ENCODE measurements at places on chromosomes 11 and 22.

- no peak for DNase-seq
Measured at GRCh38 chr22:26670459-26670858, 13.1 kb downstream of the MIAT start.

DNA sequence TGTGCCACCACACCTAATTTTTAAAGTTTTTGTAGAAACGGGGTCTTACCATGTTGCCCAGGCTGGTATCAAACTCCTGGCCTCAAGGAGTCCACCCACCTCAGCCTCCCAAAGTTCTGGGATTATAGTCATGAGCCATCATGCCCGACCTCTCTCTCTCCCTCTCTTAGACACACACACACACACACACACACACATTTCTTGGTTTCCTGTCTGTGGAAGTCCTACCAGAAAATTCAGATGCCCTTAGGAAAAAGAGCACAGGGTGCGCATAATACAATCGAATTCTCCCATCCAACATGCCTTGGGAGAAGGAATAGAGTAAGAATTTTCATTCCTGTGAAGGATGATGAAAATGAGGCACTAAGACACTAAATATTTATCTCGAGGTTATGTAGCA is 10.4 kb downstream of the MICAL3 start:
- DNase-seq, result no peak

DNA sequence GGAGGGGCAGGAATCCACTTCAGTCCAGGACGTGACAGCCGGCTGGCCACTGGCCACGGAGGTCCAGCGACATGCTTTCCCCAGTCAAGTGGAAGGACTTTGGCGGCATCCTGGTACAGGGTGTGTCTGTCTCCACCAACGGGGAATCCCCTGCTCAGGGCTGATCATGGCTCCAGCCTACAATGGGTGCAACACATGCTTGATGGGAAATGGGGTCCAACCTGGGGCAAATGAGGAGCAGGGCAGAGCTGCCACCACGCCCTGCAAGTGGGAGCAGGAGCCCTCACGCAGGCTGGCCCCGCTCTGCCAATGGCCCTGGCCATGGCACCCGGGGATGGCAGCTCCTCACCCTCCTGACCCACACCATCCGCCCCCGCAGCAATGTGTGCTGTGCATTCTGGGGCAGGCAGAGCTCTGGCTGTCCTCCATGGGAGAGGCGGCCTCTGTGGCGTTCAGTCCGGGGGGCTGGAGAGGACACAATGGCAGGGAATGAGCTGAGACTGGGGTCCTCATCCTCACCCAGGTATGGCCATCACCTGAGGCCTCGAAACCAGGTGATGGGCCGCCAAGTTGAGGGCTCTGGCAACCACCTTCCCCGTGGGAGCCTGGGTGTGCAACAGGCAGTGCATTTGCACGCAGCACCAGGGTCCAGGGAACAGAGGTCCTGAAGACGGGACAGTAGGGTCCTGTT is 5.8 kb upstream of the SEPTIN5 start:
- DNase-seq, result no peak

DNA sequence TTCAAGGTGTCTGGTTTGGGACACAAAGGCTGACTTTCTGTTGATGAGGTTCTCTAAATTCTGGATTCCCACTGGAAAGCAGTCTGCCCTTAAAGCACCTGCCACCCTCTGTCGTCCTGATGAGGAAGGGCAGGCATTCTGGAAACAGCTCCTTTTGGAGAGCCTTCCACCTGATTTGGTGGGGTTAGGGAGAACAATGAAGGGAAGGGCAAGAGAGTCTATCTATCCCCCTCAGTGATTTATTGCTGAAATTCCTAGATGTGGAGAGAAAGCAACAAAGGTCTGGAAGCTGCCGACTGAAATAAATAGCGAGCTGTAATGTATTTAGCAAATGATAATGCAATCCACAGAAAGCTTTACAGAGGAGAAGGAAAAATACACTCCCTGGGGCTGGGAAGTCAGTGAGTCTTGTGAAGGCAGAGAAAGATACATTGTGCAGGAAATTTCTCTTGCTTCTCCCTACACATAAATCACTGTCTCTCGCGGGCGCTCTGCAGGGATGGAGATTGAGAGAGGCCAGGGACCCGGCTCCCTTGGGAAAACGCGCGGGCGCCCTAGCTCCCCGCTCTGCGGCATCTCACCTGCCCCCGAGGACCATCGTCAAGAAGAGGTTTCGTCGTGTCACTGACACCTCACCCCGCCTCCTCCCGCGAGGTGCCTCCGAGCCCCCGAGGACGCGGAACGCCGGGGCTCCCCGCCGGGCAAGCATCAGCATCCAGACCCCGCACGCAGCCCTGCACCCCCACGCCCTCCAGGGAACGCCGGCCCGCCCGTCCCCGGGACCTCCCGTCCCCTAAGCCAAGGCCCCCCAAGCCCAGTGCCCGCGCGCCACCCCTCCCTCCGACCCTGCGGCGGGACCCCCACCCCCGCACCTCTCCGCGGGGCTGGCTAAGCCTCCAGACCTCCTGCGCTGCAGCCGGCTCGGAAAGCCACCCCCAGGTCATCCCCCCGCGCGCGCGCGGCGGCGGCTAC is 673 bp downstream of the CDON start:
- DNase-seq, result no peak

GRCh38 chr11:77208535-77208934 is 80.5 kb downstream of the MYO7A start:
- no peak for DNase-seq

DNA sequence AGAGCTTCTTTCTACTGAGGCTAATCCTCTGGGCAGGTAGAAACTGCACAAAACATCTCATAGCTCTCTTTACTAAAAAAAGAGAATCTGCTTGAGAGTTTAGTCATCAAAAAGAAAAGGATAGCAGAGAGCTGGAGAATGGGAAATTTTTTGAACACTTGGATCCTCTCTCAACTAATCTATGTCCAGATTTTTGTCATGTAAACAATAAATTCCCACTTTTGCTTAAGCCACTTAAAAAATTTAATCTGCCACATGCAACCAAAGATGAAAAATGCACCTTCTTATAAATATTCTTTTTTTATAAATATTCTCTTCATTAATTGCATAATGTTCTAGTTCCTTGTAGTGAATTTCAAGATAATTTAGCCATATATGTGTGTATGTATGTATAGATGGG is 10.5 kb downstream of the OR5D16 start:
- no peak for DNase-seq

- no peak for DNase-seq
Measured at GRCh38 chr22:36326178-36327161, 61.3 kb downstream of the MYH9 start.

- DNase-seq, result no peak
Measured at GRCh38 chr22:23547818-23548500, 32.1 kb downstream of the IGLL1 start.

DNA sequence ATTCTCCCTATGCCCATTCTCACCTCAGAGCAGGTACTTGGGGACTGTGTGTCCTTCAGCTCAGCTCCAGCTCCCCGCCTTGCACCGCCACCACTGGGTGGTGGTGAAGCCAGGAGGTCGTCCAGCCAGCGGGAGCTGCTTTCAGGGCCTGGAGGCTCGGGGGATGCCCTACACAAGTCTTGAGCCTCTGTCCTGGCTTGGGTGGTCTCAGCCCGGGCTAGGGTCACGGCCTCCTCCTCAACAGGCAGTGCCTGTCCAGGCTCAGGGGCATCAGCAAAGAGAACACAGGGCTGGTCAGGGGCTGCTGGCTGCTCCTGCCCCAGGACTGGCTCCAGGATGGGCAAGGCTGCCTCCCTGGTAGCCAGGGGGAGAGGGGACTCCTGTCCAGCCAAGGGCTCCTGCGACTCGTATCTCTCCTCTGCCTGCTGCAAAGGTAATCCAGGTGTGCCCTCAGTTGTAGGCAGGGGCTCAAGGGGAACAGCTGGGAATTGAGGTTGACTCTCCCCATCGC is 12.2 kb downstream of the TNKS1BP1 start:
- DNase-seq, result no peak

- DNase-seq, result no peak
Measured at GRCh38 chr11:96242191-96242847, 100.7 kb downstream of the MAML2 start.
